ENCODE measurements at places on chromosomes 13 and 19.

DNA sequence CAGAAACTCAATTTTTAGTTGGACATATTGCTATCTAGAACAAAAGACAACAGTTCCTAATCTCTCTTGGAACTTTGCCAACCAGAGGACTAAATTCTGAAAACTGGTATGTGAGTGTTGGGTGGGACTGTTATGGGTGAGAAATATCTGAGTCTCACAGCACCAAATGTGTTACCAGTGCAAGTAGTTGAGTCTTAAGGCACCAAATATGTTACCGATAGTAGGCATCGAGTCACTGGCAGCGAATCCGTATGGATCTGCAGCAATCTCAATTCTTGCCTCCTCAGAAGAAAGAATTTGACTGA, 575.2 kb downstream of the DACH1 start:
- no peak for DNase-seq

DNA sequence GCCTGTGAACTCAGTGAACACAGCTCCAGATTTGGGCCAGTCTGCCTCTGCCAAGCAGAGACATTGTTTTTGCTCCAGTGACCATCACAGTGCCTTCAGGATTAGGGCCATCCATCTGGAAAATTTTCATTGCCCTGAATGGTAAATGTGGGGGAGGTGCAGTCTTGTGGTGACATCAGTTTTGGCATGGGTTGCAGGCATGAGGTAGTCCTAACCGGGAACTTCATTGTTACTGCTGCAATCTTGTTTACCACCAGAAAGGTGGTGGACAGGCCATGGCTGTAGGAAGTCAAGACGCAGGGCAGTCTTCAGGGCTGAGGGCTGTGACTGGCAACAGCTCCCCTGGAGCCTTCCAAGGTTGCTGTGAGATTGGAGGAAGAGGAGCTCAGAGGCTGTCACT, 55.2 kb downstream of the SPATA13 start:
- DNase-seq, result no peak

DNA sequence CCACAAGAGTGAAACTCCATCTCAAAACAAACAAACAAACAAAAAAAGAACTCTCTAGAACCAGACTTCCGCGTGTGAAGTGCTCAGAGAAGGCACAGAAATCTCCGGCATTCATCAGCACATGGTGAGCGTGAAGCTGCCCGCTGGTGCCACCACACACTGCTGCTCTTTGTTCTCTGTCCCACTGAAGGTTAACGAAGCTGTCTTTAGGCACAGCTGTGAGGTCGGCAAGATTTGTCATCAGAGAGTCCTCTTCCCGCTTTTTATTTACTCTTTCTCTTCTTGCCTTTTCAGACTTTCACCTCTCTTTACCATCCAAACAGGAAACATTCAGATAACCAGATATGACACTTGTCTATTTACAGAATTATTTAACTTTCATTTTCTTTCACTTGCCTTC, 115.2 kb upstream of the ARGLU1 start:
- no peak for DNase-seq

GRCh38 chr19:49907745-49908446, 11.2 kb upstream of the IL4I1 start:
- DNase-seq, result no peak

GRCh38 chr19:2302319-2303210, 5.4 kb downstream of the LINGO3 start:
- DNase-seq, result no peak

DNA sequence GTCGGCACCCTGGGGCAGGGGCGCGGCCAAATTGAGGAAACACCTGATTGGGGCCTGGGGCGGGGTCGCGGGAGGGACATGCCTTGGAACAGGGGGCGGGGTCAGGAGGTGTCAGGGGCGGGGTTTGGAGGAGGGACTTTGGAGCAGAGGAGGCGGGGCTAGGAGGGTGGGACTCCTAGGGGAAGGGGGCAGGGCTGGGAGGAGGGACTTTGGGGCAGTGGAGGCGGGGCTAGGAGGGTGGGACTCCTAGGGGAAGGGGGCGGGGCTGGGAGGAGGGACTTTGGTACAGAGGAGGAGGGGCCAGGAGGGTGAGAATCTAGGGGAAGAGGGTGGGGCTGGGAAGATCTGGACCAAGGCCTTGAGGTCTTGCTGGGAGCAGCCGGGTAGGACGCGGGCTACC, 21.9 kb downstream of the GRIN2D start:
- no peak for DNase-seq

- DNase-seq, result no peak
These were observed 31.9 kb downstream of the GPALPP1 start for GRCh38 chr13:45021250-45021649.

DNA sequence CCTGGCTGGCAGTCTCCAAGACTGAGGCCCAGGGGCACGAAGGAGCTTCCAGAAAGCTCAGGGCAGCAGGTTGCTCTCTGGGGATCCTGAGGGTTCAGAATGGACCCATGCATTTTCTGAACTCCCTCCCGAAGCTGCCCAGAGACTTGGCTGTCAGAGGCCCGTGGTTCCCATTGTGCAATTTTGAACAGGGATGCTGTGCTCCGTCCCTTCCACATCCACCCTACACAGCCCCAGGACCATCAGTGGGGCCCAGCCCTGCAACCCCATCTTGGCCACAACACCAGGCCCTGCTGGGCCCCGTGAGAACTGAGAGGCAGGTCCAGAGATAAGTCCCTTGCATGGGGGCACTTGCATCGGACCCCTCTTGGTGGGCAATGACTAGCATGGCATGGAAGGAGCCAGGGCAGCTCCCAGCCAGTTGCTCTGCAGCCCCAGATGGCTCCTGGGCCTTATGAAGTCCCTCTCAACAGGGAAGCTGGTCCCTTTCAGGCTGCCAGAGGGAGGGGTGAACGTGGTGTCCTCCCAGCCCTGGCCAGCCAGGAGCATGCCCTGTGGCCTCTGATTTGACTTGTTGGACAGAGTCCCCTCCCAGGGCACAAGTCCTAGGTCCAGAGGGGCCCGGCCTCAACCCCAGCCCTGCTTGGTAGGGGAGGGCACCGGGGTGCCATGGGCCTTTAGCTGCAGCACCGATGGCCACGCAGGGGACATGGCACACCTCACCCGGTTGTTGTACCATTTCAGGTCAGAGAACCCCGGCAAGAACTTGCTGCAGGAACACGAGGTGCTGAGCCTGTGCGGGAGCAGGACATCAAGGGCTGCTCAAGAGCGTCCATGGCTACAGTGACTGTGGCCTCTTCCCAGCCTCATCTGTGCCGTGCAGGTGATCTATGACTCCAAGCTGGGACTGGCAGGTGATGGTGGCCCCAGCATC, 17.3 kb upstream of the ZNF14 start:
- no peak for DNase-seq

DNA sequence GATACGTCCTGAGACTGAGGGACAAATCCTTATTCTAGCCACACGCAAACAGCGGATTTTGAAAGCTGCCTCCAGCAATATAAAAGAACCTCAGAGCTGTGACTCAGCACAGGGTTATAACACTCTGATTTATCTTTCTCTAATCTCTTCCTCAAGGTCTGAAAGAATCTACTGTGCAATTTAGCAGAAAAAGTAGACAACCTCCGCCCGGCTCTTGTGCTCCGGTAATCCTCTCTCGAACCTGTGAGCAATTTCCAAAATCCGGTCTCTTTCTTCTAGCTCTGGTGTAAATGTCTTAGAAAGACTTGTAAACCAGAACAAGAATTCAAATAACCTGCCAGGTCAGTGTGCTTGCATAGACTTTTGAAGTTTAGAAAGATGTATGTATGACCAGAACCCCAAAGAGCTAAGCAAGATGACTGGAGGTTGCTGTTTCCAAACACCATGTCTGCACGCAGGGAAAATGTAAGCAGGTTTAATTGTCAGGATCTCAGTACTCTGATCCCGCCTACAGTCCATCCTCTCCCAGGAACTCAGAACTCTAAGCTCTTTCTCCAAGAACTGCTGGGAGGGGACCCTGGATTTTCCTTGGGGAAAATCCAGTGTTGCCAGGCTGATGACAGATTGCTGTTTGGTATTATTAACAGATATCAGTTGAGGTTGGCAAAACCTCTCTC, 338.1 kb downstream of the RFC3 start:
- DNase-seq, result no peak

- DNase-seq, result peak; percentile 74
These were observed 142.3 kb downstream of the KLF12 start for GRCh38 chr13:73991884-73992283.

Measured in NCI-H187 (cell line).